G401 (cell line): ENCODE measurements at places on chromosomes 1 and 21.

- peak; percentile 43 for DNase-seq
Measured at GRCh38 chr1:179761846-179762640, 19.0 kb downstream of the FAM163A start.

DNA sequence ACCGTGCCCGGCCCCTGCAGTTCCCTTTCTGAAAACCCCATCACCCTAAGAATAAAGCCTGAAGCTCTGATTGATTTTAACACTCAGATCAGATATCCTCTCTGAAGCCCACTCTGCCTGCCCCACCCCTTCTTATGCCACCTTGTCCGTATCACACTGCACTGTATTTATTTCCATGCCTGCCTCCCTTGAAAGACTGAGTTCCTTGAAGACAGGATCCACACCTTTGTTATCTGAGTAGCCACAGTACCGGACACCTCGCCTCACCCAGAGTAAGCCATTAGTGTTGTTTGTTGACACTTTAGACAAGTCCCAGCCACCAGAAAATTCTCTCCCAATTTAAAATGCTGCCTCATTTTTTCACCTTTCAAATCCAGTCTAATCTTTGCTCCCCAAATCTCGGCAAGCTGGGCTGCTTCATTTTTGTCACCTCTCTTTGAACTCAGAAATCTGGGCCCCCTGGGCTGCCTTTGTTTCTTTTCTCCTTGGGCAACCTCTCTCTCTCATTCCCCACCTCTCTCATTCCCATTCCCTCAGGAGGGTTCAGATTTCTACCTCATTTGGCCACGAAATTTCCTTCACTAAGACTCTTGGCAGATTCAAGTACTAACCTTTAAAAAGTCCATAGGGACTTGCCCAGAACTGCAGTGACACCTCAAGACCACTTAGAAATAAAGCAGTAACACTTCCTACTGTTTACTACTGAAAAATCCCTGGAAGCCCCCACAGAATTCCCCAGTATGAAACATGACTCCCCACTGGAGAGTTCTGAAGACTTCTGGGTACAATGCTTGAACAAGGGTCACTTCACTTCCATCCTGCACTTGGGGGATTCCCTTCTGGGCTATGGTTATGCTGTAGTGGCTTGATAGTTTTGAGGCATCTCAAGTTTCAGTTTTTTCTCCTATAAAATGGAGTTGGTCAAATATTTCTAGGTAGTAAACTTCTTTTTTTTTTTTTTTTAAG lies 8.7 kb upstream of the PPP1R15B start:
- DNase-seq = no peak

DNA sequence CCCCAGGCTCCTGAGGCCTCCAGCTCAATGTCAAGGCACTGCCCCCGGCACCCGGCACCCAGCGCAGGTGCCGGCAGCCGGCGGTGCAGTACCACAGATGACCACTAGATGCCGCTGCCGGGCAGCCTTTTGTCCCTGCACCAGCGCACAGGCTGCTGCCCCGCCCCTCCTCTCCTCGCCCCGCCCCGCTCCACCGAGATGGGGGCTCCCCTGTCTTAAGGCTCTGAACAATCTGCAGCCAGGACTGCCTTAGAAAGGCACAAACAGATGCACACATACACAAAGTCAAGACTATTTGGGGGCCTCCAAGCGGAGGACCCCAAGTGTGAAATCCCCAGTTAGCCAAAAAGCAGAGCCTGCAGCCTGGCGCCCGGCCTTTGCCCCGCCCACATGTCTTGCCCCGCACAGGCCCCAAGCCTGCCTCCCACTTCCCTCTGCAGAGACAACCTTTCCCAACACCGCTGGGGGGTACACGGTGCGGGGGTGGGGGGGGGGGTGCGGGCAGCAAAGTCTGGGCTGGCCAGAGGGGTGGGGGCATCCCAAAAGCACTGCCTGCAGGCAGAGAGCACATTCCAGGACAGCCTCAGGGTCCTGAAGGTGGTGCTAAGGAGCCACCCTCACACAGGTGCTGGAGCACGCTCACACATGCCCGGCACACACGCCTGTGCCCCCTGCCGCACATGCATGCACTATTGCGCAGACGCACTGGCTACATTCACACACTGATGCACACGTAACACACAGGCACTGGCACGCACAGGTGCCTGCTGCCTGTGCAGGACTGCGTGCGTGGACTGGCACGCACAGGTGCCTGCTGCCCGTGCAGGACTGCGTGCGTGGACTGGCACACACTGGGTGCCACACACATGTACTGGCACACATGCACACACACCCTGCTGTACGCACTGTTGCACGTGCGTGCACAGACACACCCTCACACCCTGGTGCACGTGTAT lies 37.1 kb downstream of the ARHGEF16 start:
- DNase-seq = peak; percentile 77

GRCh38 chr1:45730075-45730779 lies 20.2 kb downstream of the IPP start:
- no peak for DNase-seq

GRCh38 chr1:234628089-234628488 lies 18.1 kb upstream of the IRF2BP2 start:
- no peak for DNase-seq

- no peak for DNase-seq
Measured at GRCh38 chr1:59482986-59483385, 186.1 kb downstream of the FGGY start.

GRCh38 chr1:155729031-155729898 lies 40.4 kb downstream of the DAP3 start:
- DNase-seq = peak; percentile 61

DNA sequence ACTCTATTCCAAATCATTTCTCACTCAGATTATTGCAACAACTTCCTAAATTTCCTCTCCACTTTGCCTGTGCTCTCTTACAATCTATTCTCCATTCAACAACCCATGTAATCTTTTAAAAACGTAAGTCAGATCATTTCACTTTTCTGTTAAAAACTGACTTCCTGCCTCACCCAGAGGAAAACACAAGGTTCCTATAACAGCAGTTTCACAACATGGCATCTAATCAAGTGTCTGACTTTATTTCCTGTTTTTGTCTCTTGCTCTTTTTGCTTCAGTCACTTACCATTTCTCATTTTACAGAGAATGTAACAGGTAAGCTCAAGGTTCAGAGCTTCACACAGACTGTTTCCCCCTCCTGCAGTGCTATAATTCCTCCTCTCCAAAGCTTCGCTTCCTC lies 560.7 kb downstream of the LRRIQ3 start:
- no peak for DNase-seq

DNA sequence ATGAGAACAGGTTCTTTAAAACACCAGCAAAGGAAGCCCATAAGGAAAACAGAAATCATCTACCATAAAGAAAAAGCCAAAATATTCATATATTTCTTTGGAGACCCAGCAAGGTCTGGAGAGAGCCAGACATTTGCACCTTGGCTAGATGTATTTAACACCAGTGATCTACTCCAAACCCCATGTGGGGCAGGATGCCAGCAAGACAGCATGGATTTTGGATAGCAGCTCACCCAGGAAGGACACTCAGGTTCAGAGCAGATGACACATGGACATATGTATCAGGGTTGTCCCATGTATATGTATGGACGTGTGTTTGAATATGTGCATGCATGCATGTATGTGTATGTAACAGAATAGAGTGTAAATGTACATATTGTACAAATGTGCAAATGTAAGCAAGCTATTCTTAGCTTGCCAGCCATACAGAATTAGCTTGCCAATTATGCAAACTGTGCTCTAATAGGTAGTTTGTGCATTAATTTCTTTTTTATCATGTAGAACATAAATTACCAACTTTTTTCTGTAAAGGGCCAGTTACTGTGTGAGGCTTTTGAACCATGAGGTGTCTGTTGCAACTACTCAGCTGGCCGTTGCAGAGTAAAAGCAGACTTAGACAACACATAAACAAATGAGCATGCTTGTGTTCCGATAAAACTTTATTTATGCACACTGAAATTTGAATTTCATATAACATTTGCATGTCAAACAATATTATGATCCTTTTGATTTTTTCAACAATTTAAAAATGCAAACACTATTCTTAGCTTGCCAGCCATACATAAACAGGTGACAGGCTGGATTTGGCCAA lies 73.5 kb upstream of the KAZN start:
- DNase-seq = peak; percentile 83

- peak; percentile 84 for DNase-seq
Measured at GRCh38 chr1:90579212-90579802, 137.8 kb downstream of the BARHL2 start.

- DNase-seq = no peak
Measured at GRCh38 chr1:34444516-34444915, 267.8 kb downstream of the C1orf94 start.
